Body of pancreas (tissue), 4 donors: ENCODE measurements at places on chromosomes 12 and 14. TPM values are rescaled to one million over a fixed set of nuclear protein-coding genes. Genes with fewer than 3 reads are reported as not detected.
A peak's percentile ranks its signal among the peaks of the same experiment; 100 is the strongest.

DNA sequence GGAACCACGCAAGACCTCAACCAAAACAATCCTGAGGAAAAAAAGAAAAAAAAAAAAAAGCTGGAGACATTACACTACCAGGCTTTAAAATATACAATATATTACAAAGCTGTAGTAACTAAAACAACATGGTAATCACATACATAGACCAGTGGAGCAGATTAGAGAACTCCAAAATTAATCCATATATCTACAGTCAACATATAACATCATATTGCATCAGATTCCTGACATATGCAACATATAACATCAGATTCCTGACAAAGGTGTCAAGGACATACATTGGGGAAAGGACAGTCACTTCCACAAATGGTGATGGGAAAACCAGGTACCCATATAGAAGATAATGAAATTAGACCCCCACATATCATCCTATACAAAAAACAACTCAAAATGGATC lies 145.8 kb downstream of the BTG1 start:
- no peak for DNase-seq

Gene NANOG
- 0.66 TPM for total RNA-seq

- no peak for DNase-seq
Measured at GRCh38 chr12:45343269-45344051, 127.6 kb downstream of the ANO6 start.

DNA sequence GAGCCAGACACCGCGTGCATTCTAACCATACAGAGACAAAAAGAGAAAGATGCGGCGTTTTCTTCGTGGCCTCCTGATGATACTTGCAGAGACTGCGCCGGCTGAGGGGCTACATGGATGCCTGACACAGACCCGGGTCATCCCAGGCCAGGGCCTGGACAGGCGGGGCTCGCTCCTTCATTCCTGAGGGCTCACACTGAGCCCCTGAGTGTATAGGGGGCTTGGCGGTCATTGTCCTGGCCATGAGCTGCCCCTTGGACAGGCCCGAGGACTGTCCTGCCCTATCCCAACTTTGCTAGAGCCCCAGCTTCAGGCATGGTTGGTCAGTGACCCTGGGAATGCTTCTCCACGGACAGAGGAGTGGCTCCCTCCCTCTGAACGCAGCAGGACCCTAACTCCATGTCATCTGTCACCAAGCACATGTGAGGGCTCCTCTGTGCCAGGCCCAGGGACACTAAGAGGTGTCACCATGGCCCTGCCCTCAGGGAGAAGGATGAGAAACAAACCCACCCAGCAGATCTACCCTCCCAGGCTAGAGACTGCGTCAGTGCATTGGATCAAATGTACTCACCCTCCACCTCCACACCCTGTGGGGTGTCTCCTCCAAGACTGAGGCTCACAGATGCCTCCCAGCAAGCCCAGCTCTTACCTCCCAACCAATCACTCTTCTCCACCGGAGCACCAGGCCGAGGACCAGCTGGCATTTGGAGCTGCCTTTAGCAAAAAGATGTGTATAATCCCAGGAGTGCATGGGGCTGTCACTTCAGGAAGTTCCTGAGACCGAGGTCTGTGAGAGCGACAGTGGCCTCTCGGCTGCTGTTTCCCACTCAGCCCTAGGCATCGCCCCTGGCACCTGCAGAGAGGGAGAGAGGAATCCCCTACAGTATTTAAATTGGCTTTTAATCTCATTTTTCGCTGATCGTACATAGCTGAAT lies 102.7 kb downstream of the DICER1 start:
- DNase-seq, result no peak

DNA sequence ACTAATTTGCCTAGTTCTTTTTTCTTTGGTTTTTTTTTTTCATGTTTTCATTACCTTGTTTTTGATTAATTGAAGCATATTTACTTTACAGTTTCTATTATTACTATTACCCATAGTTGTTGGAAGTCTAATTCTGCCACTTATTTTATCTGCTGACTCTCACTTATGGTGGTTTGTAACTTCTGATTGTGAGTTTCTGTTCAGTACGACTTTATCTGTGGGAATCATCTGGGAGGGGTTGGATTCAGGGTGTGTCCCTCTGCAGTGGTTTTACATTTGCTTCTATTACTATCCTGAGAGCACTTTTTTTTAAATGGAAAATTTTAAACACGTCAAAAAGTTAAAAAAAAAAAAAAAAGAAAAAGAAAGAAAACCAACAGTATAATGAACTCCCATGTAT lies 26.4 kb upstream of the SOS2 start:
- DNase-seq, result no peak

GRCh38 chr12:70719071-70719470 lies 81.8 kb upstream of the PTPRB start:
- DNase-seq, result no peak

Gene PTGER2
- not detected for total RNA-seq

DNA sequence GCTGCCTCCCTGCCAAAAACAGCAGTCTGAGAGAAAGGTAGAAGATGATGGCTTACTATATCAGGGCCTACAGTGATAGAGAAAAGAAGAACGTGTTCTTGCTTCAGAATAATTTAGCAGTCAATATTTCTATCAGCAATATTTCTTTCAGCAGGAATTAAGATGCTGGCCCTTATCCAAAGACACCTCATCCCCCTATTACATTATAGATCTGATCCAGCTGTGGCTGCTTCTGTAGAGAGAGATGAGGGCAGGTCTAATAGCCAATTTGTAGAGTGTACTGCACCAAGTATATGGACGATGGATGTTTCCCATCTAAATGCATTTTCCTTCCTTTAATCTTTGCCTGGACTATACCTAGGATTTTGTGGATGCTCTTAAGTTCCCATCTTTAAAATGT lies 451.7 kb downstream of the NPAS3 start:
- no peak for DNase-seq

DNA sequence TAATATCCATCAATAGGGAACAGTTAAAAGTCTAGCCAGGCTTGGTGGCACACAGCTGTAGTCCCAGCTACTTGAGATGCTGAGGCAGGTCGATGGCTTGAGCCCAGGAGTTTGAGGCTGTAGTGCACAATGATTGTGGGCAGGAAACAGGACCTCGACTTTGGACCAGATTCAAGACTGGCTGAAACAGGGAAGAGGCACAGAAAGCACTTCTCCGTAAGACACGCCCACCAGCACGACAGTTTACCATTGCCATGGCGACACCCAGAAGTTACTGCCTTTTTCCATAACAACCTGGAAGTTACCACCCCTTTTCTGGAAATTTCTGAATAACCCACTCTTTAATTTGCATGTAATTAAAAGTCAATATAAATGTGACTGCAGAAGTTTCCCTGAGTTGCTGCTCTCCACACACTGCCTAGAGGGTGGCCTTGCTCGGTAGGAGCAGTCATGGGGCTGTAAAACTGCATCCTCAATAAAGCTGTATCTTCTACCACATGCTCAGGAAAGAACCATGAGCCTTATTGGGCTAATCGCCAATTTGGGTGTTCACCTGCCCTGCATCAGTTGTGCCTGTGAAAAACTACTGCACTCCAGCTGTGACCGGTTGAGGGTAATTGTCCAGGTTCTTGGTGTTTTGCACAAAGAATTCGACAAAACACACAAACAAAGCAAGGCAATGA lies 4.6 kb upstream of the LRRC23 start:
- peak; percentile 90 for DNase-seq

DNA sequence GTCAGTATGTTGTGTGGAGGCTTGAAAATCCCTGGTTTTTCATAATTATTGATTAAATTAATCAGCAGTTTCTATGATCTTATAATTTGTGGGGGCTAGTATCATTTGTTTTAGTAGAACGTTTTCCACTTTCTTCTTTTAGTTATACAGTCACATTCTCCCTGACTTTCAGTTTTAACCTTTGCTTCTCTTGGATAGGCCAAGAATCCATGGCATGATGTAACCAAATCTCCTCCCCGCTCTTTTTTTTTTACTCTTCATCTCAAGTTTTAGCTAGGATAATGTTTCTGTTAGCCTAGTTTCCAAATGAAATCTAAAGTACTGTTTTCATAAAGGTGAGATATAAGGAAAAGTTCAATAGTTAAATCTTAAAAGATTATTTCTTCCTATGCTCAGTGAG lies 106.5 kb downstream of the TMEM117 start:
- no peak for DNase-seq

DNA sequence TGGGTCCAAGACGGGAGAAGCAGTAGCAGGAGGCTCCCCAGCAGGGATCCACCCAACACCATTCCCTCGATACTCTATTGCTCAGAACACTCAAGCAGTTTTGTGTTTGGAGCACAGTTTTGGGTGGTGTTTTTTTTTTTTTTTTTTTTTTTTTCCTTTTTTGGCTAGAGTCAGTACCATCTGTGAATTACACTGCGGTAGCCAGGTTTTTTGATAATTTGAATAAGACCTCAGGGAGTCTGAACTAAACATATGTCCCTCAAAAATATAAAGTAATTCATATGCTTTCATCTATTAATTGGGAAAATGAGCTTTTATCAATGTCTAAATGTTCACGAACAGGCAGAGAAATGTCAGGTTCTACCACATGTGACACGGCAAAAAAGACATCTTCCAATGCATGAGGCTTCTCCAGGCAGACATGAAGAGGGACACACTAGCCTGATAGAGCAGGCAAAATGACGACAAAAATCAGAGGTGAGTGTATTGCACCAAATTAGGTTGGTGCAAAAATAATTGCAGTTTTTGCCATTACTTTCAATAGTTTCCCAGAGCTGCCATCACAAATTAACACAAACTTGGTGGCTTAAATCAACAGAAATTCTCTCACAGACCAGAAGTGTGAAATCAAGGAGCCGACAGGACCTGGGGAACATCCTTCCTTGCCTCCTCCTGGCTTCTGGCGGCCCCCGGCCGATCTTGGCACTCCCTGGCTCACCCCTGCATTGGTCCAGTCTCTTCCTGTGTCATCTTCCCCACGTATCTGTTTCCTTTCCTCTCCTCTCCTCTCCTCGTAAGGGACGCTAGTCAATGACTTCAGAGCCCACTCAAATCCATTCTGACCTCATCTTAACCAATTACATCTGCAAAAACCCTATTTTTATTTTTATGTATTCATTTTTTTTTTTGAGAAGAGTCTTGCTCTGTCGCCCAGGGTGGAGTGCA lies 33.9 kb downstream of the FOXN3 start:
- no peak for DNase-seq

Gene MGAT4C
- total RNA-seq, result 3.1 TPM

Gene HAL
- 0.52 TPM for total RNA-seq

Gene PITPNM2
- 7.6 TPM for total RNA-seq

Gene CELA1
- not detected for total RNA-seq

Gene KRT6C
- total RNA-seq, result not detected

GRCh38 chr14:104243200-104243599 lies 104.8 kb downstream of the KIF26A start:
- no peak for DNase-seq

DNA sequence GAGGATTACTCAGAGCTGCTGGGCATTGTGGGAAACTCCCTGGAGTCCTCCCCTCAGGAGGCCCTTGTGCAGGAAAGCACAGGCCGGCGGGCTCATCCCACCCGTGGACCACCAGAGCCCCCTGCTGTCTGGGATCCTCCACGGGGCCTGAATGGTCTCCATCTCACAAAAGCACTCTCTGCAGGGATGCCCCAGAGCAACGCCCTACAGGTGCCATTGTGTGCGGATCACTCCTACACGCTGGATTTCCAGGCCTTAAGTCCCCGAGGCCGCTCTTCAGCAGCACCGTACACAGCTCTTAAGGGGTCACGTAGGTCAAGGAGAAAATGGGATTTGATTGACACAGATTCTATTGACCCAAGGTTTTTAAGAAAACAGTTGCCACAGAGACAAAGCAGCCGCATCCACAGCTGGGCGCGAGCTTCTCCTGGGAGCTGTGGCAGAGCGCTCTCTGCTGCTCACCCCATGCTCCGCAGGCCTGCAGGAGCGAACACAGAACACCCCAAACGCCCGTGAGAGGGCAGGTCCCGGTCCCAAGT lies 36.7 kb upstream of the RIMBP2 start:
- DNase-seq, result no peak

DNA sequence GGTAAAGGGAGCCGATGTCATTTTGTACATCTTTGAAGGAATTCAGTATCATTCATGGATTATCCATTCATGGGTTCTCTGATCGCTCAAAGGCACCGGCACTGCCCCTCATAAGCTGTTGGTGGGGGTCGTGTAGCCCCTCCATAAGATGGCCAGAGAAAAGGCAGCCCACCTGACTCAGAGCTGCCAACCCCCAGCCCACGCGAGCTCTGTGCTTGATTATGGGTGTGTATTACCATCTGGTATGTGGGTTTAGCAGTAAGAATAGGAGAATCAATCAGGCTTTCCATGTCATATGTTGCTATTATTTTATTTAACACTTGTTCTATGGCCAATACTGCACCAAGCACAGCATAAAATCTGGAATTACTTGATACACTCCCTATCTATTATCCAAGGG lies 32.1 kb upstream of the AMIGO2 start:
- no peak for DNase-seq

Gene PLEKHG7
- total RNA-seq, result 1.6 TPM
